ENCODE measurements at places on chromosomes 4 and X.

DNA sequence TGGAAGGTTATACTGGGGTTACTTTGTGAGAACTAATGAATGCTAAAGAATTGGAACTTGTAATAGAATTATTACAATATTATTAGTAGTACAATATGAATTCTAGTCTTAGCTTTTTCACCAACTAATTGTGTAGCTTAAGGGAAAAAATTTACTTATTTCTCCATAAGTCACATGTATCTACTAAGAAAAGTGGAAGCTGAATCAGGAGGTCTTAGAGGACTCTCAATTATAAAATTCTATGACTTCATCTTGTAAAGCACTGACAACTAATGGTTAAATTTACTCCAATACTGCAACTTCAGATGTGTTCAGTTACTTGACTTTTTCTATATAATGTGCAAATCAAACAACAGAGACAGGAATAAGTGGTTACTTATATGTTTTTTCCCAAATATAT lies 899 bp upstream of the TMPRSS11D start:
- no peak for DNase-seq

- DNase-seq: no peak
Measured at GRCh38 chr4:81380437-81380836, 91.3 kb downstream of the RASGEF1B start.

GRCh38 chr4:8282742-8283141 lies 13.2 kb downstream of the HTRA3 start:
- DNase-seq: no peak

DNA sequence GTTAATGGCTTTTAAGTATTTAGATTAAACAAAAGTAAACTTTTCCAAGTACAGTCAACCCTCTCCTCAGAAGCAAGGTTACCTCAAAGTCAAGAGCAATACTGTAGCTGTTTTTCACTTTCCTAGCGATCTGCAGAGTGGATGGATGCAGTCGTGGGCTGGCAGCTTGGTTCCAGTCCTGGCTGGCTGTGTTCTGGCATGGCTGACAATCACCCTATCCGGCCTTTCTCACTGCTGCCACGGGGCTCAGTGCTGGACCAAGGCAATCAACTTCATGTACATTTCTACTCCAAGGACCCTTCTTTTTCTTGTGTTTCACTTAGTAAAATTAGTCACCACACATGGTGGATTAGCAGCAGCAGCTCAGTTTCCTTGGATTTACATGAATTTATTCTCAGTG lies 208.3 kb downstream of the GABRB1 start:
- no peak for DNase-seq

DNA sequence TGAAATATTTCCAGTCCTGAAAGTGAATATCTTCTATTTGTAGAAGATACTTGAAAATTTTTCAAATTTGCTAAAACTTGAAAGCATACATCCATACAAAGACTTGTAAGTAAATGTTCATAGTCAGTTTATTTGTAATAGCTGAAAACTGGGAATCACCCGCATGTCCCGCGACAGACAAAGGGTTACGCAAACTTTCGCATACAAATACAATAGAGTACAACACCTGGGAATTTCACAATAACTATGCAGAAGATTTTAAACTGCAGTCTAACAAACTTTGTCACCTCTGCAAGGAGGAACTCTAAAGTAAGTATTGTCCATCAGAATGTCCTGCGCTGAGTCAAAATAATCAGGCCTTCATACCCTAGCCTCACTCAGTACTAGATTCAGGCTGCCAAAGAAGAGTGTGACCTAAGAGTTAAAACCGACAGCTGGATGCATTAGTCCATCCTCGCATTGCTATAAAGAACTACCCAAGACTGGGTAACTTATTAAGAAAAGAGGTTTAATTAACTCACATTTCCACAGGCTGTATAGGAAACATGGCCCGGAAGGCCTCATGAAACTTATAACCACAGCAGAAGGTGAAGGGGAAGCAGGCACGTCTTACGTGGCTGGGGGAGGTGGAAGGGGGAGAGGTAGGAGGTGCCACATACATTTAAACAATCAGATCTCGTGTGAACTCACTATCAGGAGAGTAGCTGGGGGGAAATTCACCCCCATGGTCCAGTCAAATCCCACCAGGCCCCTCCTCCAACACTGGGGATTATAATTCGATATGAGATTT lies 60.4 kb downstream of the MMRN1 start:
- DNase-seq: no peak

DNA sequence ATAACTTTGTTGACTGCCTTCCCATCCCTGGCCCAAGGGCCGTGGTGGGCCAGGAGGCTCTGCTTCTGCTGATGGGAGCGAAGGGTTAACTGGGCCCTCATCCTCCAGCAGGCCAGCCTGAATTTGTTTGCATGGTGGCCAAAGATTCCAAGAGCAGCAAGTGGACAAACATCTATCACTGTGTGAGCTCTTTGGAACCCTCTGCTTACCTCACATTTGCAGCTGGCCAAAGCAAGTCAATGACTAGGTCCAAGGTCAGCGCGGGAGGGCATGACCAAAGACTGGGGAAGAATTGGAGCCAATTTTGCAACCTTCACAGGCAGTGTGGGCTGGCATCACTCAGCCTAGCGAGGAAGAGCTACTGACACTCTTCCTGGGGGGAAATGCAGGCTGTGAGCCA lies 67.8 kb upstream of the ATP6AP2 start:
- no peak for DNase-seq

- DNase-seq: no peak
Measured at GRCh38 chr4:102219129-102219528, 126.2 kb downstream of the SLC39A8 start.

DNA sequence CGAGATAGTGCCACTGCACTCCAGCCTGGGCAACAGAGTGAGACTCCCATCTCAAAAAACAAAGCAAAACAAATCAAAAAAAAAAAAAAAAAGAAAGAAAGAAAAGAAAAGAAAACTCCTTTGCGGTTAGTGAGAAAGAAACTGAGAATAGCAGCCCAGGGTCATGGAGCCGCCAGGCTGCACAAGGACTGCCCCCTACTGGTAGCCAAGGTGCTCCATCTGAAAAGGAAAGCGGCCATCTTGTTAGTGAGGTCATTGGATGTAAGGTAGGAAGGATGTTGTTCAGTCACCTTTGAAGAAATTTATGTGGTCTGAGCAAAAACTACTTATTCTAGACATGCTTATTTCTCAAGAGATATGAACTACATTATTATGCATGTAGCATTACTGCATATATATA lies 660.6 kb upstream of the TENM3 start:
- DNase-seq: no peak

GRCh38 chr4:140315019-140315418 lies 58.4 kb upstream of the SCOC start:
- DNase-seq: no peak

DNA sequence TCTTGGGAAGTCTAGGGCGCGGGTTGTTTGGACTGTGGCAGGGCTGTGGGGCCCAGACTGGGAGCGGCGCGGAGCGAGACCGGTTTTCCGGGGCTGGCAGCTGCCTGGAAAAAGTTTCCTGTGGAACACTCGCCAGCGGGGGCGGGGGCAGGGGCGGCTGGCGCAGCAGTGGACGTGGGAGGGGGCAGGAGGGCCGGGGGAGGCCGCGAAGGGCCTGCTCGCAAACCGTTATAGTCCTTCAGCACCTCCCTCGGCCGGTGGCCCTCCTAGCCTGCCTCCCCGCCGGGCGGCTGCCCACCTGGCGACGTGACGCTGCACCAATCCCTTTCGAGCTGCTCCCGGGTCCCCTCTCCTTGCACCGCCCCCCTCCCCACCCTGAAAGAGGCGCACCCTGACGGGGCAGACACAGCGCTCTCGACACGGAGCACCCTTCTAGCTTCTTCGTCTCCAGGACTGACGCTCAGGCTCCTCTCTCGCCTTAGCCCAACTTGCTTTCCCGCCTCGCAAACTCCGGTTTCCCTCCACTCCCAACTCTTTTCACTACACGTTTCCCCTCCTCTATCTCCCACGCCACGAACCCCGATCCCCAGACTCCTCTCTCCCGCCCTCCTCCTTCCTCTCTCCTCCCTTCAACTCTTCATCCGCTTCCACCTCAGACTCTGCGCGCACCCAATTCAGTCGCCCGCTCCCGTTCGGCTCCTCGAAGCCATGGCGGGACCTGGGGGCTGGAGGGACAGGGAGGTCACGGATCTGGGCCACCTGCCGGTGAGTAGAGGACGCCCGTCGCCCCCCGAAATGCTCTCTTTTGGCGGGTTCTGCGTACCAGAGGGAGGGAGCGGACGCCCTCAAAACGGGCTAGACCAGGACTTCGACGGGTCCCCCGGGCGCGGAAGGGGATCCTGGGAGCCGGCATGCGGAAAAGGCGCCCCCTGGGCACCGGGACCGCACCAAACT lies at the start of gene NRK:
TSS of gene NRK (plus strand) at position 402 of the 954 bp plus-strand sequence. CDS start at position 709, 307 bp downstream.
- DNase-seq: no peak

- no peak for DNase-seq
Measured at GRCh38 chr4:153755186-153755585, 4.6 kb downstream of the RNF175 start.

GRCh38 chr4:15717086-15717485 lies 14.2 kb downstream of the BST1 start:
- DNase-seq: no peak

DNA sequence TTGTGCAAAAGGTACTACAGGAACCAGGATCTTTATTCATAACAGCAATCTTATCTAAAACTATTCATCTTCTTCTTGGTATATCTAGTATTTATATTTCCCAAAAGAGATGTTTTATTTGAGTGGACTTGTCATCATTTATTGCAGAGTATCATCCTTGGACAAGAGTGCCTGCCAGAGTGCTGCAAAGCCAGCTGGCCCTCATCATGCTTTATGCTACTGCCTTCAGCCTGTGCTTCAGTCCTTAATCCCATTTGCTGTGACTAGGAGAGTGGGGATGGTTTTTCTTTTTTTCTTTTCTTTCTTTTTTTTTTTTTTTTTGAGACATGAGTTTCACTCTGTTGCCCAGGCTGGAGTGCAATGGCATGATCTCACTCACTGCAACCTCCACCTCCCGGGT lies 33.5 kb upstream of the ELF2 start:
- DNase-seq: no peak

GRCh38 chrX:101658661-101659491 lies 774 bp downstream of the ARMCX2 start:
- DNase-seq: peak; percentile 49

DNA sequence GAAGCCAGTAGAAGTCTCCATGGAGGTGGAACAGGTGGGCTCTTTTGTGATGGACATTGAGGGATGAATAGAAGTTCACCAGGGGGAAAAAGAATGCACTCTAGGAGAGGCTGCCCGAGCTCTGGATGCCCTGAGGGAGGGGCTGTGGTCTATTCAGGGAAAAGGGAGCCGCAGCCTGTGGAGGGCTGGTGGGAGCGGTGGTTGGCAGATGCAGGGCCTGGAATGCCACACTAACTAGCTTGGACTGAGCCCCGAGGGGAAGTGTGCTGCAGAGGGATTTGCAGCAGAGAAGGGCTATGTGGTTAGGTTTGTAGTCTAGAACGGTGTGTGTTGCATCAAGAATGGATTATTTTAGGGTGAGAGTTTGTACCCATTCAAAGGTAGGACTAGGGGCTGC lies 29.5 kb upstream of the PSAPL1 start:
- no peak for DNase-seq

DNA sequence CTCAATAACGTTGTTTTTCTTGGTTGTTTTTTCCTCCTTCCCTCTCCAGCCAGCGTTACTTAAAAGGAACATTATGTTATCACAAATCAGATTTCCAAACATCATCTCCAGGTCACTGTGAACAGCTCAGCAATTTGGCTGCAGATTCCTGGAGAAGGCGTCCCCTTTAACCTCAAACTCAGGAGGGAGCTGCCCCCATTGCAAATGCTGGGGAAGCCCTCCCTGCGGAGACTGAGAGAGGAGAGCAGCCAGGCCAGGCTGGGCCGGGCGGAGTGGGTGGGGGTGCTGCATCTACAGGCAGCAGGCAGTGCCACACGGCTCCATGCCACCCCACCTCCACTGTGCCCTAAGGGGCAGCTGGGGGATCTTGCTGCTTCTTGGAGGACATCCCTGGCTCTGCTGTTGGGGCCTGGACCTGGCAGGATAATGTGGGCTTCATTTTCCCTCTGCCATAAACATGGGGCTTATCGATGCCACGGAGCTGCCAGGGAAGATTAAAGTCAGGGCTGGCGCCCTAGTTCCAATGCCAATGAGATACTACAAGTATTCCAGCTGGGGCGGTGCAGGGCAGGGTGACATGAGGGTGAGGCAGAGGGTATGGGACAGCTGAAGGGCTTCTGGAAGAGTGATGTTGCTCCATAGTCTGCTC lies 148.8 kb downstream of the PJA1 start:
- DNase-seq: no peak

GRCh38 chrX:65586491-65586890 lies 51.9 kb upstream of the LAS1L start:
- DNase-seq: no peak

DNA sequence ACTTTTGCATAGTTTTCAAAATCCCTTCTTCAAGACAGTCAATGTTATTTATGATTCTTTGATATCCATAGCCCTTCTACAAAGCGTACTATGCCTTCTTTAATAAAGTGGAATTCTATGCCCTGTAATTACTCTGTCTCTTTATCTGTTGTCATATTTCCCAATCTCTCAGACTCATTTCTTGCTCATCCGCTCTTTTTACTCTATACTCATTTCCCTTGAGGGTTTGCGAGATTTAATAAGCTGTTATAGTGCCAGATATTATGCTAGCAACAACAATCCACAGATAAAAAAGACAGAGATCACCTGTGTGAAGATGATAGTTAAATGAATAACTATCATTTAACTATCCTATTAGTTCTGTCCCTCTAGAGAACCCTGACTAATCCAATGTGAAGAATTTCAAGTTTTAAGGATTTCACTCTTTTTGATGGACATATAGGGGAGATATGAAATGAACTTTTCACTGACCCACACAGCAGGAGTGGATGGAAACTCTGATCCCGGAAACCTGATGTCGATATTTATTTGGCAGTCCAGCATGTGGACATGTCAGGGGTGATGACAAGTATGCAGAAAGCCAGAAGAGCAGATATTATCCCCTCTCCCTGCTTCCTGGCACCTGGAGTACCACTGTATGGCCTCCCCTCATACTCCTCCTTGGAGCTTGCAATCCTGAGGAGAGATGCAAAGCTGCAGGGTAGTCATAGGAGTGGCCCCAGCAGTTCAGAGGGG lies 49.7 kb downstream of the TMEM156 start:
- no peak for DNase-seq

DNA sequence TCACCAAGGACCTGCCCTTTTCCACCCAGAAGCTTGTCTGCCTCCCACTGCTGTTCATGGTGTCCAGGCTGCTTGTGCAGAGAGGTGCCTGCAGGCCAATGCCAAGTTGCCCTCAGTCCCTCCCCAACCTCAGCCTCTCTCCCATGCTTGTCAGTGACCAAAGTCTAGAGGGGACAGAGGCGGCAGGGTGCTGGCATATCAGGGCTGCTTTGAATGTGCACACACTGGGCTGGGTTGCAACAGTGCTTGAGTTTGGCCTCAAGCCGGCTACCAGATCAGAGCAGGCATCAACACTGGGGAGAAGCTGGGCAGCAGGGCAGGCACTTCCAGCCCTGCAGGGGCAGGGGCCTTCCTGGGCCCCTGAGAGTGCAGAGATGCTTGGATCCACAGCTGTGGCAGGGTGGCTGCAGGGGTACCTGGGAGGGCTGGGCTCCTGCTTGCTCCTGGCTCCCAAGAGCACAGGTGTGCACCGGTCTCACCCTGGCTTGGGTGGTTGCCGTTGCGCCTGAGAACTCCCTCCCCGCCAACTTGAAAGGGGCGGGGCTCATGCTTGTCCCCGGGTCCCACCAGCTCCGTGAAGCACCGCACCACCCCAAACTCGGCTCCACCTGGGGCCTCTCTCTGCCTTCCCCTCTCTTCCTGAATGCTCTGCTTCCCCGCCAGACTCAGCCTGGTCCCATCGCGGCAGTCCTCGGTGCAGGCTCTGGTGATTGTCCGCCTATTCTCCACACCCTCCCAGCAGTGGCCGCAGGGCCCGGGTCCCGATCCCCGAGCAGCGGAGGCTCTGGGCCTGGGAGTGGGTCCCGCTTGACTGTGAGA lies 1681.9 kb upstream of the ADGRL3 start:
- no peak for DNase-seq
